HS-5 (cell line): ENCODE measurements at places on chromosomes 12 and 14.

- DNase-seq = no peak
Measured at GRCh38 chr12:93587611-93588010, 15.1 kb downstream of the SOCS2 start.

- DNase-seq = no peak
Measured at GRCh38 chr12:62014330-62014729, 245.9 kb upstream of the USP15 start.

DNA sequence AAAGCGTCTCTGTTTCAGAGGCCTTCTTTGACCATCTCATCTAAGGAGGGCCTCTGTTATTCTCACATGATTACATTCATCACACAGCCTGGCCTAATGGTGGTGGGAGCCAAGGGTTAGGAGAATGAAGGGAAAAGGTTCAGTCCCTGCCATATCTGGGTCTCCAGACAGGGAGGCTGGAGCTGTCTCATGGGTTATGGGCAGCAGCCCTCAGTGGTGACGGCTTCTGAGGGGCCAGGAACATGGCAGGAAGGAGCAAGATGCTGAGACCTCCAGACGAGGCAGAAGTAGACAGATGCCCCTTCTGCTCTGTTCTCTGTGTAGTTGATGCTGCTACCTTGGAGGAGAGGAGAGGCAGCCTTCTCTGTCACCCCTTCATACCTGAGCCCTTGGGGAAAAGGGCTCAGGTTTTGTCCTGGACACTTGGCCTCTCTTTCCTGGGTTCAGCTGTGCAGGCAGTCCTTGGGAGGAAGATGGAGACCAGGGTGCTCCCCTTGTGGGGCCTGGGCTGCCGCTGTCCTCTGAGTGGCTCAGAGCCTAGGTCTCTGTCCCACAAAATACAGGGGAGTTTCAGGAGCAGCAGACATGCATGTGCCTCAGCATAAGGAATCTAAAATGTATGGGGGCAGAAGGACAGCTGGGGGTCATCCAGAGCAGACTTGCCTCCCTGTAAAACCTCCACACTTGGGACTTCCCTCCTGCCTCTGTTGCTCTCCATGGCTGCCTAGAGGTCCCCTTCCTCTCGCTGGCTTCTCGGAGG lies 3.6 kb downstream of the IFI27L2 start:
- no peak for DNase-seq

DNA sequence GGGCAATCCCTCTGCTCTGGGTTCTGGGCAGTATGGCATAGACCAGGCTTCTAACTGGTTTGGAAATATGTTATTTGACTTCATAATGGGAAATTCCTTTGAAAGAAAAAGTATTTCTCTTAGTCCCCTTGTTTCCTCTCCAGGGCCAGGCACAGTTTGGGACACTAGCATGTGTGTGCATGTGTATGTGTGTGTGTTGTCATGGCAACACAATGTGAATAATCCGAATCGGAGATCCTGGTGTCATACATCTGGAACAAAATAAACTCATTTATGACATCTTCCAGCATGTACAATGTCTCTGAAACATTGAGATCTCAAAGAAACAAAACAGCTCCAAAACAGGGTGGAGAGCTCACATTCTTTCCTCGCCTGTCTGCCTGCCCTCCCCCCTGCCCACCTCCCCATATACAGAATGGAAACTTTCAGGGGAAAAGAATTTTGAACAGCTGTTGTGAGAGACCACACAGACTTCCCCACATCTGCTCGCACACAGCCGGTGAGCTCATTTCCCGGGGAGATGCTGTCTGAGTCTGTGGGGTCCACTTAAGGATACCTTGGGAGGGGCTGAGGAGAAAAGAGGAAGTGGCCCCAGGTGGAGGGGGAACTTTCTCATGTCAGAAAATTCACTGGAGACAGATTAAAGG lies 55.5 kb upstream of the PARP11 start:
- DNase-seq = no peak

DNA sequence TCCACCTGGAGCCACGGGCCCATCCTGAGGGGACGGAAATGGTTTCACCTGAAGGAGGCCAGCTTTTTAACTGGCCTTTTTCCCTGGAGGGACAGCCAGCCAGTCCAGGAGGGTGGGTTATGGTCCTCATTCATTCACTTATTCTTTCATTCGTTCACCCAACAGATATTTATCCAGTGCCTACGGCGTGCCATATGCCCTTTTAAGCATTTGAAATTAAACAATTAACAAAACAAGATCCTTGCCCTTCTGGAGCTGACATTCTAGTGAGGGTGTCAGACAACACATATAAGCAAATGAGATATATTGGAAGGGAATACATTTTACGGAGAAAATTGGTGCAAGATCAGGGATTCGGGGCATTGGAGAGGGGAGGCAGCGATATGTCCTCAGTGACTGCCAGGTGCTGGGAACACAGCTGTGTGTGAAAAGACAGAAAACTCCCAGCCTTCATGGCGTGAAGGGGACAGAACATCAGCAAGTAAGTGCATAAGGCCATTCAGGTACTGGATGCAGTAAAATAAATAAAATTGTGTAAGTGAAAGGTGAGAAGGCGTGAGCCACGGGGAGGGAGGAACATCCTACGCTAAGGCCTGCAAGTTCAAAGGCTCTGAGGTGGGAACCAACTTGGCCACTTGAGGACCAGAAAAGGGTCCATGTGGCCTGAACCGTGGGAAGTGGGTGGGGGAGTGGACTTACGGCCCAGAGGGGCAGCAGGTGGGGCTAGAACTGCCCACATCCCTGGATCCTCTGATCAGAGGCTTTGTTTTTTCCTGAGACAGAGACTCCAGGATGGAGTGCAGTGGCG lies 684 bp upstream of the ABCB9 start:
- DNase-seq = no peak
